Body of pancreas (tissue), 4 donors: ENCODE measurements at places on chromosomes 5 and 9. TPM values are rescaled to one million over a fixed set of nuclear protein-coding genes. Genes with fewer than 3 reads are reported as not detected.

Gene WNK2
- total RNA-seq, result 173 TPM

- no peaks in the 10 kb centered on the region for H3K36me3 ChIP-seq
- no peak for DNase-seq
- no peak overlapping the region for H3K4me3 ChIP-seq
- no peaks in the 10 kb centered on the region for H3K4me1 ChIP-seq
- H3K27me3 ChIP-seq, result no peaks in the 10 kb centered on the region
Observed at GRCh38 chr5:91742550-91742949, 359.4 kb upstream of the ARRDC3 start.

Gene ECSCR
- total RNA-seq, result 6.2 TPM

GRCh38 chr5:28574606-28575005, 1536.2 kb upstream of the CDH9 start:
- no peak overlapping the region for H3K4me3 ChIP-seq
- no peaks in the 10 kb centered on the region for H3K36me3 ChIP-seq
- H3K27ac ChIP-seq, result no peak overlapping the region
- DNase-seq, result no peak

DNA sequence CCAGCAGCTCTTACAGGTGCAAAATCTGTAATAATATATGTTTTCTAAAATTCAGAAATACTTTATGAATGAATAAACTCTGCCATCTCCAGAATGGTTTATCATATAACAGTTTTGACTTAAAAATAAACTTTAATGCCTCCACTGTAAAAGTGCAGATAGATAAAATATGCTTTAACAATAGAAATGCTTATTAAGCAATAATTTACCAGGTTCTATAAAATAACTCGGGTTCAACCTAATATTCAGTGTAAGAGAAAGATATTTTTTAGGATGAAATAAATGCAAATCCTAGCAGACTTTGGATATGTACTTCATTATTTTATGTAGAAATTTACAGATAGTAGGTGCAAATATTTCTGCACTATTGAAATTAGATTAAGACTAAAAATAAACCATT, 74.1 kb downstream of the FBXL7 start:
- DNase-seq, result no peak
- no peaks in the 10 kb centered on the region for H3K27me3 ChIP-seq

Gene WDR38
- not detected for total RNA-seq

GRCh38 chr5:145479857-145480256, 355.3 kb downstream of the PRELID2 start:
- no peak for DNase-seq
- H3K27ac ChIP-seq, result no peak overlapping the region
- no peaks in the 10 kb centered on the region for H3K27me3 ChIP-seq
- no peak overlapping the region for H3K4me3 ChIP-seq

Gene SOX30
- not detected for total RNA-seq

Gene PCSK1
- 7.9 TPM for total RNA-seq

GRCh38 chr9:83582029-83582428, 40.9 kb upstream of the IDNK start:
- DNase-seq, result no peak
- H3K4me3 ChIP-seq, result no peak overlapping the region
- H3K27me3 ChIP-seq, result no peaks in the 10 kb centered on the region
- H3K4me1 ChIP-seq, result no peaks in the 10 kb centered on the region
- no peak overlapping the region for H3K27ac ChIP-seq

DNA sequence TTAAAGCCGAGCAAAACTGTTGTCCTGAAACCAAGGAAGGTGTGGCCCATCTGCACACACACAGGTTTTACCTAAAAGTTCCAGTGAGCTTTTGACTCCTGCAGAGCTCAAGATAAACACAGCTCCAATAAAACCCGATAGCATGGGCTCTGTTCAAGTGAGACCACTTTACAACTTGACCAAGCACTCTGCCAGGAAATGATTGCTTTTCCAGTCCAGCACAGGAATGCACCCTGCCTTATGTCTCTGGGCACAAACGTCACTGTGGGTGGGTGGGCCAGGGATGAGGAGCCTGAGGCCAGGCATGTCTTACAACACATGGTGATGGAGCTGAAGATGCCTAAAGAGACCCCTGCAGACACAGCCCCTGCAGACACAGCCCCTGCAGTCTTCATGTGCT, 115.3 kb downstream of the ROR2 start:
- DNase-seq, result no peak
- no peak overlapping the region for H3K4me3 ChIP-seq
- no peaks in the 10 kb centered on the region for H3K27me3 ChIP-seq
- H3K36me3 ChIP-seq, result no peaks in the 10 kb centered on the region
- peaks cover 3% of the 10 kb centered on the region for H3K4me1 ChIP-seq
- no peak overlapping the region for H3K27ac ChIP-seq

Gene PCDHB4
- 1.6 TPM for total RNA-seq
